ENCODE measurements at places on chromosomes 11 and 22. TPM values are rescaled to one million over a fixed set of nuclear protein-coding genes. Genes with fewer than 3 reads are reported as not detected.

DNA sequence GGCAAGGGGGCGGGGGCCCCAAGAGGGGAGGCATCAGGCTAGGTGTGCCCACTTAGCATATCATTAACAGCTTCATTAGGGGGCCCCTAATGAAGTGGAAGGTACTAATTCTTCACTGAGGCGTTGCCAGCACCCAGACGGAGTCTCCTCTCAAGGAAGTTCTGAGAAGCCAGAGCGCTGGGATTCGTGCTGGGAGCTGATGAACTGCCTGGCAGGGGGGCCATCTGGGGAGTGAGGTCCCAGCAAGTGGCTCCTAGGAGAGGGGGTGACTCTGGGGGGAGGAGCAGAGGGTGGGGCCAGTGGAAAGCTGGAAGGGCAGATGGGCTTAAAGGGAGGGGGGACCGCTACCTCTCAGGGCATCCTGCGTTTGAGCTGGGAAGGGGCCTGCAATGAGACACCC, 29.8 kb downstream of the DAGLA start:
- no peak for DNase-seq

- DNase-seq, result no peak
These were observed 75.6 kb upstream of the MYOD1 start for GRCh38 chr11:17643506-17644405.

GRCh38 chr11:45319077-45319476, 32.9 kb upstream of the SYT13 start:
- DNase-seq, result no peak

DNA sequence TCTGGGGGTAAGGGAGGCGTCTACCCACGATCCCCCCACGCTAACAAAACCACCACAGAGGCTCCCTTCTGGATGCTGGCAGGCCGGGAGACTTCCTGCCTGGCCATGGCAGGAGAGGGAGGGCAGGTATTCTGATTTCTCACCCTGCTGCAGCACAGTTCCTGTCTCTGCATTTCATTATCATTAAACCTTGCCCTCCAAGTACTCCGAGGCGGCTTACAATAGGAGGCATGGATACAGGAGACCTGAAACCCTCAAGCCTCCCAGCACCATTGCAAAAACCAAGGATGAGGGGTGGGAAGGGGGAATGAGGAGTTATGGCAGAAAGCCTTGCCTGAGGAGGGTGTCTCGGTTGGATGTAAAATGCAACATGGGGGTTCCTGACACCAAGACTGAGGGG, 44.1 kb upstream of the MN1 start:
- no peak for DNase-seq

GRCh38 chr11:115194802-115195110, 309.5 kb downstream of the CADM1 start:
- no peak for DNase-seq

GRCh38 chr22:39675947-39676346, 105.4 kb downstream of the CACNA1I start:
- no peak for DNase-seq

DNA sequence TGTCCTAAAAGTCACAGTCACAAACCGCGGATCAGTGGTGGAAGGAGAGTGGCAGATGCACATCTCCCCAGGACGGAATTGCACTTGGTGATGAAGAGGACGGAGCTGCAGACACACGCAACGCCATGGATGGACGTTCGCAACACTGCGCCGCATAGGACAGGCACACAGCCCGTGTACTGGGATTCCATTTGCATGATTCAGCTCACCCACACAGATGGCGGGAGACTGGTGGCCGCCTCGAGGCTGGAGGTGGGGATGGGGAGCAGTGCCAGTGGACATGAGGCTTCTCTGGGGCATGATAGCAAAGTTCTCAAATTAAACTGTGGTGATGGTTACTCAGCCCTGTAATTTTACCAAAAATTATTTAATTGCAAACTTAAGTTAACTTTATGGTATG, 37.4 kb downstream of the DUSP8 start:
- no peak for DNase-seq

DNA sequence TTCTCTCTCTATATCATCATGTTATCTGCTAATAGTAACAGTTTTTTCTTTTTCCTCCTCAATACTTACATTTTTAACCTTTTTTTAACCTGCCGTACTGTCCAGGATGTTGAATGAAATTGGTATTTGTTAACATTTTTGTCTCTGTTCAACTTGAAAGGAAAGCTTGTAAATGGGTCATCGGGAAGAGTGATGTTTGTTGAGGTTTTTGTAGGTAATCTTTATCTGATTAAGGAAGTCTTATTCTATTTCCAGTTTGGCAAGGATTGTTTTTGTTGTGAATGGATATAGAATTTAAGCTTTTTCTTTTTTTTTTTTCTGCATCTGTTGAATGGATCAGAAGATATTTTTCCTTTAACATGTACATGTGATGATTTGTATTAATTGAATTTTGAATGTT, 8.1 kb upstream of the NNMT start:
- no peak for DNase-seq

DNA sequence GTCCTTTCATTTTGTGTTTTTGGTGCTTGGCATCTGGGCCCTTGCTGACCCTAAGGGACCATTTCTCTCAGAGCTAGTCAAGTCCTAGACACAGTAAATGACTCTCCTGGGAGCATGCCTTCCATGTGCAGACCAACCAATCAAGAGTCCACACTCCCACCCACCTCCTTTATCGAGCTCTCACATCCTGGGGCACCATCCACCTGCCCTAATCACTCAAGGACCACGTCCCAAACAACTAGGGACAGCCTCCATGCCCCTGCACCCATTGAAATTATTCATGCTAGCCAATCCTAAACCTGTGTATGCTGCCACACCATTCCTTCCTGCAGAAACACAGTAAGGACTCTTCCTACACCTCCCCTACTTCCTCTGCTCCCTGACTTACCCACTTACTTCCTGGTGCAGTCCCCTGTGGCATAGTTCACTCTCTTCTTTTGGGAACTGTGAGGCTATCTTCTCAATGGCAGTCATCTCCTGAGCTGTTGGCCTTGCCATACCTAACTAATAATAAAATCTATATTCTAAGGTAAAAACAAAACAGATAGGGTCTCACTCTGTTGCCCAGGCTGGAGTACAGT, 6.4 kb upstream of the SAA2 start:
- no peak for DNase-seq

- DNase-seq, result no peak
These were observed 8.7 kb downstream of the OR51B4 start for GRCh38 chr11:5293028-5293427.

- no peak for DNase-seq
These were observed 57.6 kb upstream of the B3GAT1 start for GRCh38 chr11:134469627-134470026.

DNA sequence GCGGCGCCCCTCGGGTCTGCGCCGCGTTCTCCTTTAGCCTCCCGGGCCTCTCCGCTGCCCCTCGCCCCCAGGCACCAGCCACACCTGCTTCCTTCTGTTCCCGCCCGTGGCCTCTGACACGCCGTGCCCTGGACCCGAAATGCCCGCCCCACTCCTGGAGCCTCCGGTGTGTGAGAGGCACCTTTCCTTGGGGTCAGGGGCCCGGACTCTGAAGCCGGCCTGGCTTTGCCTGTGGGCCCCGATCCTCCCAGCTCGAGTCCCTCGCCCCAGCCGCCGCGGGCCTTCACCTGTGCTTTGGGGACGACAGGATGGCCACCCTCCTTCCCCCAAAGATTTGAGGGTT, 661 bp upstream of the CDPF1 start:
- DNase-seq, result no peak

GRCh38 chr11:68827733-68828132, 14.0 kb downstream of the CPT1A start:
- DNase-seq, result no peak

DNA sequence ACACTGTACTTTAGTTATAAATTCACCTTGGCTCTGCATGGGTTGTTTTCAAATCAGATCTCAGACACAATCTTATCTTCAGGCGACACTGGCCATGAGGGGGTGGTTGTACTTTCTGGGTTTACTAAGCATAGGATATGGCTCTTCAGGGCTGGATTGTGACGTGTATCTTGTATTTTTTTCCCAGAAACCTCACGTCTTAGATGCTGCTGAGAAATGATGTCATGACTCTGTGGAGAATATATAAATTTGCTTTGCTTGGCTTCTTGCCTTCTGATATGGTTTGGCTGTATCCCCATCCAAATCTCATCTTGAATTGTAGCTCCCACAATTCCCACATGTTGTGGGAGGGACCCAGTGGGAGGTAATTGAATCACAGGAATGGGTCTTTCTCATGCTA, 82.8 kb upstream of the VSTM5 start:
- DNase-seq, result no peak

- DNase-seq, result no peak
These were observed 18.5 kb downstream of the RBFOX2 start for GRCh38 chr22:36010090-36010489.

DNA sequence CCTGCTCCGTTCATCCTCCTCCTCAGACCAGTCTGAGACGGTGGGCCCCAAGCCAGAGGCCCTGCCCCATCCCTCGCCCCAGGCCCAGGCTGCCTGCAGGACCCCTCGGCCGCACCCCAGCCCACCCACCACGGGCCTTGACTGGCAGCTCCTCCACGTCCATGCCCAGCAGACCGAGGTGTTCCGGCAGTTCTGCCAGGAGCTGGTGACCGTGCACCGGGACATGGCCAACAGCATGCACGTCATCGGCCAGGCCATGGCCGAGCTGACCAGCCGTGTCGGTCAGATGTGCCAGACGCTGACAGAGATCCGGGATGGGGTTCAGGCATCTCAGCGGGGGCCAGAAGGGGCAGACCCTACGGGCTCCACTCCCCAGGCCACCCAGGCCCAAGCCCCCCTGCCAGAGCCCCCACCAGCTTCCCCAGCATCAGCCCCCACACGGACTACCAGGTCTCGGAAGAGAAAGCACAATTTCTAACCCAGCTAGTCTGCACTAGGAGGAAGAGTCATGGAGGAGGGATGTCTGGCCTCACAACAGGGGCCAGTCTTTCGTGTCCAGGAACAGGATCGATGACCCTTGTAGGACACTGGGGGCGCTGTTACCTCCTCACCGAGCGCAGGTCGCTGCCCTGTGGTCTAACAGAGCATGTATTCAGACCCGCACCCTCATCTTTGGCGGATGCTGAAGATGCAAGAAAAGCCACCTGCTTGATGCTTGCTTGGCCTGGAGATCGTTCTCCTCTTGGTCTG, 66.3 kb downstream of the PRDM11 start:
- no peak for DNase-seq

DNA sequence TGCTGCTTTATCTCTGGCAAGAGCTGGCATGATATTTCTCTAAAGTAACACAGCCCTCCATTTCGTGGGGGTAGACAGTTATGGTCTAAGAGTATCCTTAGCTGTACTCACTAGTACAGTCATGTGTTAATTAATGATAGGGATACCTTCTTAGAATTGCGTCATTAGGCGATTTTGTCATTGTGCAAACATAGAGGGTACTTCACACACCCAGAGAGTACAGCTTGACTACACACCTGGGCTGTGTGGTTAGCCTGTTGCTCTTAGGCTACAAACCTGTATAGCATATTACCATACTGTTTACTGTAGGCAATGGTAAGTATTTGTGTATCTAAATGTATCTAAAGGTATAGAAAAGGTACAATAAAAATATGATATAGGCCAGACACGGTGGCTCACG, 17.0 kb downstream of the XRCC6 start:
- DNase-seq, result no peak

- no peak for DNase-seq
These were observed 72.7 kb downstream of the KCNQ1 start for GRCh38 chr11:2517386-2518064.

- DNase-seq, result no peak
These were observed 58.1 kb downstream of the DDI1 start for GRCh38 chr11:104094576-104094975.

GRCh38 chr22:45272498-45272897, 12.3 kb upstream of the UPK3A start:
- DNase-seq, result no peak

DNA sequence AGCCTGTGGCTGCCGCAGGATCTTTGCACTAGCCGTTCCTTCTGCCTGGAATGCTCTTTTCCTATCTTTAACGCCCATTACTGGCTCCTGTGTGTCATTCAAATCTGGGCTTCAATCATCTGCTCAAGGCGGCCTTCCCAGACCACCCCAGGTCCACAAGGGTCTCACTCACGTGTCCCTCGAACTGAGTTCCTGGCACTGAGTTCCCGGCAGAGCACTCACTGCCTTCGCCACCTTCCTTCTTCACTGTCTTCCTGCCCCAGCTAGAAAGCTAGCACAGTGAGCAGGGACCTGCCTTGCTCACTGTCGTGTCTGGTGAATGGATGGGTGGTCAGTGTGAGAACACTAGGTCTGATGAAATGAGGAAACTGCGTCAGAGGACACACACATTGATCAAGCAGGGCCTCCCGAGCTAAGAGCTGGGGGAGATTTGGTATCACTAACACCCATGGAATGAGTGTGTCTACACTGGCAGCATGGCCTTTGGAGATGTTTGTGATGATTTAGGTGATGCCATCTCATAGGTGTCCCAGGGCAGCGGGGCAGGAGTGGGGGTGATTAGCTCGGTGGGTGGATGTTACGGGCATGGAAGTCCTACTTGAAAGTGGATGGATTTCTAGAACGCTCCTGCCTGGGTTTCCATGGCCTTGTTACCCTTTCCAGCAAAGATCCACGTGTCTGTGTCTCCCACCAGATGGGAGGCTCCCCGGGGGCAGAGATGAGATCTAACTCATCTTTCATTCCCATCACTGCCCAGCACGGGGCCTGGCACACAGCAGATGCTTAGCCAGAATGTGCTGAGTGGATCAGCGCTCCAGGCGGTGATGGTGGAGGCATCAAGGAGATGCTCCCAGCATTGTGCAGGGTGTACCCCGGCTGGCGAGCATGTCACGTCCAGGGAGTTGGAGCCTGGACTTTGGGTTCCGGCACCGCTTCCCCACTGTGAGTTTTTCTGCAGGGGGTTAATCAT, 64.5 kb downstream of the SHISAL1 start:
- no peak for DNase-seq

GRCh38 chr11:57073128-57073527, 84.4 kb downstream of the OR5AK2 start:
- no peak for DNase-seq

- no peak for DNase-seq
These were observed 97.9 kb downstream of the PDHX start for GRCh38 chr11:35014346-35014745.

GRCh38 chr22:48803948-48804810, 1023.5 kb downstream of the BRD1 start:
- no peak for DNase-seq

GRCh38 chr11:120565466-120566155, 54.1 kb downstream of the GRIK4 start:
- no peak for DNase-seq

DNA sequence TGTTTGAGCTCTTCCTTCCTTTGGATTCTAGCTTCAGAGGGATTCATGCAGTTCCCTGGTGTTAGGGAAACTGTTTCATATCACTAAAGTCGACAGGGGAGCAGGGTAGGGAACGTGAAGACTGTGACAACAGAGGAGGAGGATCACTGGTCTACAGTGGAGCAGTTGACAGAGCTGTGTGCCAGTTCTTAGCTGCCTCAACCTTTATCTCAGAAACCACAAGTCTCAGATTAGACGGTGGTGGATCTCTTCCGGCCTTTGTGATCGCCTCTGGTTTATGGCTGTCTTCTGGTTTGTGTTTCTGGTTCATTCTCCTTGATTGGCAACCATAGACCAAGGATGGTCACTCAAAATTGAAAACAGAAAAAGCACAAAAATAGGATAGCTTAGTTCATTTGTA, 538.9 kb upstream of the API5 start:
- DNase-seq, result no peak

ZBTB16 gene
- 4.1 TPM for total RNA-seq

PLEKHB1 gene
- 3.4 TPM for total RNA-seq

RAPSN gene
- total RNA-seq, result 0.53 TPM

TMEM132A gene
- 1.4 TPM for total RNA-seq

PSMA1 gene
- 419 TPM for total RNA-seq

FADS1 gene
- total RNA-seq, result 2.1 TPM

FAM83F gene
- 2.0 TPM for total RNA-seq
